Activated naive CD8-positive, alpha-beta T cell treated with anti-CD3 and anti-CD28 coated beads, Interleukin-2, amount 50 U/mL, for 16 hours (primary cell): ENCODE measurements at places on chromosomes 12 and 14.

DNA sequence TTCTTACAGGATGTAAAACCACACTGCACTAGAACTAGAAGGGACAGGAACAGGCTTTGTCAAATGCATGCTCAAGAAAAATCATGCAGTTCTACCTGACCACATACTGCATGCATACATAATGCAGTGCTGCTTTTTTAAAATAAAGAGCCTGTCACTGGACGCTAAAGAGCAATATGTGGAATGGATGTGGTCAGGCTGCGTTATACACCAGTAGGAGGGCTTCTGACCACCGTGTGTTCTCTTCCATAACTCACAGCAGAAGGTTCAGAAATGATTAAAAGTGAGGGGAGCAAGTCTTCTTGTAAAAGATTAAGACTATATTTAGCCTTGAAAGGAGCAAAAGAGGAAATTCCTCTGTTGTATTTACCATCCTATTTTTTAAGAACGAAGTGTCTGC is 392.0 kb downstream of the EMP1 start:
- DNase-seq, result no peak

- no peak for DNase-seq
These were observed 217.9 kb downstream of the CRADD start for GRCh38 chr12:93895089-93895445.

DNA sequence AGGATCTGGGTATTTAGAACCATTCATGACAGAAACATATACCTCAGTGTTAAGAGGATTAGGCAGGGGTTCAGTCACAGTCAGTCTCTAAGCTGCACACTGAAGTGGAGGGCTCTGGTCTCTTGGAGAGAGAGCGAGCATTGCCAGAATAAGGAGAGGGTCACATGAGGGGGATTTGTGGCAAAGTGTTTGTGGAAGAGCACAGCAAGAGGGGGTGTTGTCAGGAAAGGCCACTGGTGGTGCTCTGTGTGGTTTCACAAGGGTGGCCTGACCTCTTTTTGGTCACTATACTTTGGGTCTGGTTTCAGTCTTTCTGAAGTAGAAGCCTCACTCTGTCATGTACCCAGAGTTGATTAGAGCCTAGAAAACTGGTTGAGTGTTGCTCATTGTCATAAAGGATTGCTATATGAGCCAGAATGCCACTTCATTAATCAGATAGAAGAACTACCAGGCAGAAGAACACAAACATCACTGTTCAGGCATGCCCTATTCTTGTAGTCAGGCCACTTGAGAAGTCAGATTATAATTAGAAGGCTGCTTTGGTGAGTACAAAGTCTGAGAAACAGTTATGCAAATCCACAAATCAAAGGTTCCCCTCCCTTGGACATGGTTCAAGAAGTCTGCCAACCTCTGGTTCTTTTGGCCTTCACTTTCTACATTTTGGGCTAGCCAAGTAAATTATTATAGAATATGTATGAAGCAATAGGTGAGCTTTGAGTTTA is 8.4 kb downstream of the TMEM19 start:
- DNase-seq, result no peak

DNA sequence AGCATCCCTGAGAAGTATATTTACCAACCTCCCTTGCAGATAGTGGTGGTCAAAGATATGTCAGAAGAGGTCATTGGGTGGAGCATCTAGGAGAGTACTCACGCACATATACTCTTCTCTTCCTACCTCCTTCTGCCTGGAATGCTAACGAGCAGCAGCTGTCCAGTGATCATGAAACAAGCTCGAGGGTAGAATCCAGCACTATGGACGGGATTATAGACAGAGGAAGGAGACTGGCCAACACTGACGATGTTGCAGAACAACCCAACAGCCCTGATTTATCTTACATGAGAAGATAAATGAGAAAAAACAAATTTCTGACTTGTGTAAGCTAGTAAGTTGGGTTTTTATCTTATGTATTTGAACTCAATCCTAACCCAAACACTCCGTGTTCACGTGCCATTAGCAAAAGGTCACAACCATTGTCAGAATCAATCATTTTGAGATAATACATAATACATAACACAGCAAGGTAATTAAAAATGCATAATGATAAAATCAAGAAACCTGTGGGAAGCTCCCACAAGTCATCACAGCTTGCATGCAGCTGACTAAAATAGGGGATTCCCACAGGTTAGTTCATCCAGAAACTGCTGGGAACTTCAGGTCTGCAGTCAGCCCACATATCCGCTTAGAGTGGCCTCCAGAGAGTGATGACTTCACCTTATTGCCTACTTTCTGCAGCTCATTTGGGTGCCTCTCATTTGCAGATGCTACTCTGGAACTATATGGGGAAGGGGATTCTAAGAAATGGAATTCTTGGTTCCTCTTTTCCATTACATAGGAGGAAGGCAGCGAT is 36.3 kb upstream of the STK38L start:
- DNase-seq, result no peak

- peak; percentile 7 for DNase-seq
These were observed 723 bp downstream of the KIF21A start for GRCh38 chr12:39441963-39442830.

DNA sequence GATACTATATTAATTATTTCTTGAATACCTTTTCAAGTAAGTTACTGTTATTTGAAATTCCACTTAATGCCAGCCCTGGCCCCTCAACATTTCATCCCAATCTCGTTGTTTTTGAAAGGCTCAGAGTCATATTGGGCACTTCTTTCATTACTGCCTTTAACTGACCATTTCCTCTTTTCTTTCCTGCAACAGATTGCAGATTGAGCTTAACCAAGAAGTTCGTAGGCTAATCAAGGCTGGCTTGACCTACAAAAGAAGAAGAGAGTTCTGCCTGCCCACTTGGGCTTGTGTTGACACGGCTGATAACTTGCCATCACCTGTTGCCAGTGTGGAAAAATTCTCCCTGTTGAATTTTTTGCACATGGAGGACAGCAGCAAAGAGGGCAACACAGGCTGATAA is 91.0 kb downstream of the FLRT2 start:
- no peak for DNase-seq

DNA sequence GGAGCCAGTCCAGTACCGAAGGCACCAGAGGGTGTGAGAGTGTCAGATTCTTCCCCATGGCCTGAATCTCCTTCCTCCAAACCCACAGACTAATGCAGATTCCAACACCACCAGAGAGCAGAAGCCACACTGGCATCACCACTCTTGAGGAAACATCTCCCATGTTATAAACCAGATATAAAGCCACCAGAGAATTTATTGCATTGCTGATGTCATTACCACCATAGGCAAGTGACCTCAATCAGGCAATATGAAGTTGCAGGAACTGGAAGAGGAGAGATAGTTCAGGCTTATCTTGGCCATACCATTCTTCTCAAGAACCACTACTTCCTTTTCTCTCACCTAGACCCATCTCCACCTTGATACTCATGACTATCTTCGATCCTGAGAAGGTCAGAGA is 653.4 kb downstream of the TMEM121 start:
- DNase-seq, result no peak

DNA sequence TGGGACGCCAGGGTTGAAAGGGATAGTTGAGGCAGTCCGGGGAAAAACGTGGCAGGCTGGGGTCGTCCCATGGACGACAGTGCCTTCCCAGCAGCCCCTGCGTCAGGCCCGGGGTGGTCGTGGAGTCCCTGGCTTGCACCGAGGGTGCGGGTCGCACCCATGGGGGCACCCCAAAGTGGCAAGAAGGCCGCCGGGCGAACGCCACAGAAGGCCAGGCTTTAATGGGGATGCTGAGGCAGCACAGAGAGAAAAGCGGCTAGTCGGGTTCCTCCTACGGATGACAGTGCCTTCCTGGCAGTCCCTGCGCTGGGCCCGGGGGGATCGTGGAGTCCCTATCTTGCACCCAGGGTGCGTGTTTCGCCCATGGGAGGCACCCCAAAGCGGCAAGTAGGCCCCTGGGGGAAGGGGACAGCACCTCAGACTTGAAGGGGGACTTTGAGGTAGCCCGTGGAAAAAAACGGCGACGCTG is 158.6 kb upstream of the ALG10B start:
- DNase-seq, result no peak

- DNase-seq, result no peak
These were observed 78.8 kb downstream of the C12orf75 start for GRCh38 chr12:105409279-105409678.

DNA sequence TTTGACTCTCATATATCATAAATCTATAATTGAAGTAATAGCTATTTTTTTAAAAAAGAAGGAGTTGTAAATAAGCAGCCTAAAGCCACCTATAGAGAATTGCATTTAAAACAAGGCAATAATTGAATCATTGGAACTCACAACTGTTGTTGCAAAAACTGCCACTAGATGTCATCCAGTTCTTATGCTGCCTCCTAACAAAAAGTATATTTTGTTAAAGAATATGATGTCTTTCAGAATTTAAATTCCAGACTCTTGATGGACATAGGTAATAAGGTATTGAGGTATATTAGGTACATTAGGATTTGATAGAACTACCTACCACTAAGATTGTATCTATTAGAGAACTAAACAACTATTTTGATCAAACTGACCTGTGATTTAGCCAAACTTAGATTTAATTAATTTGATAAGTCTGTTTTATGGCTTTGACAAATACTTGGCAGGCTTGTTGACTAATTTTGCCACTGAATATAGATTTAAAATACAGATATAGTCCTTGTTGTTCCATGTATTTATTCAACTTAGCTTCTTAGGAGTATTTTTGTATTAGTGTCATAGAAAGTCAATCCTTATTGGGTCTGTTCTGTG is 401.4 kb downstream of the RPL10L start:
- no peak for DNase-seq

DNA sequence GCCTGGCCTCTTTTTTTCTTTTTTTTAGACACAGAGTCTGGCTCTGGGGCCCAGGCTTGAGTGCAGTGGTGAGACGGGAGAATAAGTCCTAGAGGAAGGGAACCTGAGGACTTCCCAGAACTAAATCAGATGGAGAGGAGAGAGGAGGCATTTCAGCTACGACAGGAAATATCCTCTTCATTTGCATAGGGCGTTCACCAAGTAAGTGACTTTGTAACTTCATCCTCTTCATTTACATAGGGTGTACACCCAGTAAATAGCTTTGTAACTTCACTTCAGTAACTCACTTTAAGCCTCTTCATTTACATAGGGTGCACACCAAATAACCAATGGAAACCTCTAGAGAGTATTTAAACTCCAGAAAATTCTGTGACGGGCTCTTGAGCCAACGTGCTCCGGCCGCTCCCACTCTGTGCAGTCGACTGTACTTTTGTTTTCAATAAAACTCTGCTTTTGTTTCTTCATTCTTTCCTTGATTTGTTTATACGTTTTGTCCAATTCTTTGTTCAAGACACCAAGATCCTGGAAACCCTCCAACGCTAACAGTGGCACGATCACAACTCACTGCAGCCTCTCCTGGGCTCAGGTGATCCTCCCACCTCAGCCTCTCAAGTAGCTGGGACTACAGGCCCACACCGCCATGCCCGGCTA is 21.4 kb upstream of the ANKRD9 start:
- no peak for DNase-seq

- no peak for DNase-seq
These were observed 27.6 kb downstream of the JAG2 start for GRCh38 chr14:105141026-105141425.

DNA sequence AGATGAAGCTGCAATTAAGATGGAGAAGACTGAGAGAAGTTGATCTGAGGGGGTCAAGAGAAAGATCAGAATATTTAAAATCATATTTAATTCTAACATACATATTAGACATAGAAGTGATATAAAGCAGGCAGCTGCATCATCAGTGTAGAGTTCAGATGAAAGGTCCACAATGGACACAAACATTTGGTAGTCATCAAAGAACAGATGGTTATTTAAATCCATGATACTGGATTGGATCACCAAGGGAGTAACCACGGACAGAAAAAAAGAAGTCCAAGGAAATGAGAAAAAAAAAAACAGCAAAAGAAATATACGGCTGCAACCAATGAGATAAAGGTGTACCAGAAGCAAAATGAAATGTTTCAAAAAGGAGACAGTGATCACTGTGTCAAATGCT is 20.1 kb downstream of the NOVA1 start:
- no peak for DNase-seq

DNA sequence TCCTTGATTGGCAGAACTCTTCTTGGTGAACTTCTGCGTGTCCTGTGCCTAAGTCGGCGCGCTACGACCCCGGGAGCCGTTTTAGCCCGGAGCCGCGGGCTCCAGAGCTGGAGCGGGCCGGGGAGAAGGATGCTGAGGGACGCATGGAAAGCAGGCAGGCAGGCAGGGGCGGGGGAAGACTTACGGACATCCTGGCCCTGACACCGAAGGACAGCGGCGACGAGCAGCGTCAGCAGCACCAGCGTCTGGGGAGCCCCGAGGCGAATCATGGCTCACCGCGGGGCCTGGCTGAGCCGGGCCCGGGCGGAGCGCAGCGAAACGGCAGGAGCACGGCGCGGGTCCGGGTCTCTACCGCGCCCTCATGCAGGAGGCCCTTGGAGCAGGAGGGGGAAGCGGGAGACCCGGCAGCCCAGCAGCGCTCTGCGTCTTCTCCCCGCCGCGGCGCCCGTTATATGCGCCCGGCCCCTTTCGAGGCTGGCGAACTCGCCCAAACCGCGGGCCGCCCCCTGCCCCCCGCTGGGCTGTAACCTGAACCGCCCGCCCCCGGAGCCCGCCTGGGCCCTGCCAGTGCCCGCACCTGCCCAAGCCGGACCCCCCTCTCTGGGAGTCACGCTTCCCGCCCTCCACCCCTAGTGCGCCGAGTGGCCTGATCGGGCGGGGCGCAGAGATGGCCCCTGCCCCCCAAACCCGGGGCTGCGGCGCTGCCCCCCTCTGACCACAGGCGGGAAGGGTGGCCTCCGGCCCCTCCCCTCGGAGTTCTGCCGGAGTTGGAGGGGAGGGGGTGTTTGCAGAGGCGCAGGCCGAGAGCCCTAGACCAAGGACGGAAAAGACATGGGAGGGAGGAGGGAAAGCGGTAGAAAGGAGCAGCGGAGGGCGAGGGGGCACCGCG is at the start of gene COL2A1:
Gene COL2A1, minus strand, starts transcription at position 424 of the 889 bp plus-strand sequence. Its CDS starts 155 bp downstream, at position 269.
- DNase-seq, result no peak

GRCh38 chr14:60153991-60154390 is 11.2 kb downstream of the DHRS7 start:
- DNase-seq, result no peak

DNA sequence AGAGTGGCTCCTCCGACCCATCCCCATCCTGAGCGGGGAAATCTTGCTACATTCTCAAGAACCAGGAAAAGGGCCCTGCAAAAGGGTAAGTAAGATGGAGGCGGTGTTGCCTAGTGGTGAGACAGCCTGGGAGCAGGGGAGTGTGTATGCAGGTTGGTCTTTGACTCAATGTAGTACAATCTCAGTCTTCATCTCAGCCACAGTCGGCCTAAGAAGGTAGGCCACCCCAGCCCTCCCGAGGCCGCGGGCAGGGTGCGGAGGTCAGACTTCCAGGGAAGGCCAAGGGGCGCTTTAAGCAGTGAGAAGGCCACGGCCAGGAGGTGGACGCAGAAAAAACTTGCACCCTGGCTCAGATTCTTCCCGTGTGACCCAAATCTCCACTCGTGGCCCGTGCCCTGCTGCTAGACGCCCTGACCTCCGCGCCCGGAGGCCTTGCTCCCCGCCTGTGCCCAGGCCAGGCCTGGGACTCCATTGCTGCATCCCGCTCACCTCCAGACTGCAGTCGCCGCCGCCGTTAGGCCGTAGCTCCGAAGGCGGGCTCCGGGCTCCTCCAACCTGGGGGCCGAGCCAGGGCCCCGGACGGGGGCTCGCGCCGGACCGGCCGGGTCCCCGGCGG is 435 bp downstream of the FOXM1 start:
- no peak for DNase-seq

- DNase-seq, result no peak
These were observed 176.3 kb upstream of the ATP2B1 start for GRCh38 chr12:89884952-89885351.

GRCh38 chr14:35362450-35362849 is 42.1 kb downstream of the NFKBIA start:
- no peak for DNase-seq
